ENCODE measurements at places on chromosomes 13 and 19.

- DNase-seq: no peak
Observed at GRCh38 chr13:88426661-88427060, 755.5 kb downstream of the SLITRK5 start.

GRCh38 chr13:88862095-88862620 is 1191.0 kb downstream of the SLITRK5 start:
- no peak for DNase-seq

GRCh38 chr13:31160857-31161556 is 697 bp downstream of the HSPH1 start:
- DNase-seq: peak; percentile 58

- no peak for DNase-seq
Observed at GRCh38 chr19:57560049-57560491, 407 bp upstream of the ZNF550 start.

GRCh38 chr13:40316301-40316700 is 350.1 kb downstream of the FOXO1 start:
- peak; percentile 22 for DNase-seq

- no peak for DNase-seq
Observed at GRCh38 chr13:99383946-99384345, 76.7 kb upstream of the GPR183 start.

GRCh38 chr13:71797517-71797916 is 69.5 kb downstream of the DACH1 start:
- no peak for DNase-seq

DNA sequence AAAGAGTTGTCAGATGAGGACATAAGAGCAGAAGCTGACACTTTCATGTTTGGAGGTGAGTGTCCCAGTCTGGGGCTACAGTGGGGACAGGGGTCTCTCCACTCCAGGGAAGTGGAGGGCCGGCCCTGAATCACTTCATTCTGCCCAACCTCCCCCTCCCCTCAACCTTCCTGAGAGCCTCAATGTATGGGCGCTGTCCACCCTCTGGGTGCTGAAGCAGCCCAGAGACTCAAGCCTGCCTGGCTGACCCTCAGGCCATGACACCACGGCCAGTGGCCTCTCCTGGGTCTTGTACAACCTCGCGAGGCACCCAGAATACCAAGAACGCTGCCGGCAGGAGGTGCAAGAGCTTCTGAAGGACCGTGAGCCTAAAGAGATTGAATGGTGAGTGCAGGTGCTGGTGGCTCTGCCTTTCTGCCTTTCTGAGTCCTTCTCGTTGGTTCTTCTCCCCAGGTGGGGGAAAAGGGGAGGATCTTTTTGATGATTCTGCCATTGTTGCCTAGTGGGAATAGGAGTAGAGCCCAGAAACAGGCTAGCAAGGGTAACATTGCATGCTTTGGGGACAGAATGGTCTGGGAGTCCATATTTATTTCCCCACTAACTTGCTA is 8.8 kb downstream of the CYP4F8 start:
- no peak for DNase-seq

GRCh38 chr13:71751073-71751472 is 115.9 kb downstream of the DACH1 start:
- DNase-seq: no peak

GRCh38 chr19:50875795-50876422 is 2.7 kb downstream of the KLK2 start:
- DNase-seq: no peak

DNA sequence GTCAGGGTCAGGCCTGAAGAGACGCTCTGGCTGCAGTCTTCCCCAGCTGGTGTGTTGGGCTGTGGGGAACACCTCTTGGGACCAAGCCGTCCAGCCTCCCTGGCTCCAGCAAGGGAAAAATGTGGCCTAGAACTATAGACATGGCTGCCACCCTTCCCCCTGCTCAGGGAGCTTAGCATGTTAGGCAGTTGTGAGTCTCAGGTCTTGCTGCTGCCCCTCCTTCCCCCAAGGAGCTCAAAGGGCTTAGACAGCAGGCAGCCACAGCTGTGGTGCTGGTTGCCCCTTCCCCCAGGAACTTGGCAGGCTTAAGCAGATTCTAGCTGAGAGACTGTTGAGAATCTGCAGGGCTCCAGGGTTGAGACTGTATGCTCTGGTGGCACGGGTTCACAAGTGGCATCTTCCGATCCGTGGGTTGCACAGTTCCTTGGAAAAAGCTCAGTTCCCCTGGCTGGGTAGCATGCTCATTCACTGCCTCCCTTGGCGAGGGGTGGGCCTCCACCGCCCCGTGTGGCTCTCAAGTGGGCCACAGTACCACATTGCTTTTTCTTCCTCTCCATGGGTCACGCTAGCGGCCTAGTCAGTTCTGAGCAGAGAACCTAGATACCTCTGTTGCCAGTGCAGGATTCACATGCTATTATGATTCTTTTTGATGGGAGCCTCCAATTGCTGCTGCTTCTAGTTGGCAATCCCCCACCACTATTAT is 1258.6 kb downstream of the OLFM4 start:
- no peak for DNase-seq

- DNase-seq: no peak
Observed at GRCh38 chr13:111120422-111120821, 5.3 kb downstream of the ARHGEF7 start.

- DNase-seq: no peak
Observed at GRCh38 chr19:53055117-53055516, 10.6 kb downstream of the ERVV-2 start.

GRCh38 chr19:46452186-46452585 is 19.2 kb downstream of the PNMA8A start:
- DNase-seq: no peak

- no peak for DNase-seq
Observed at GRCh38 chr13:50893211-50893852, 16.3 kb upstream of the RNASEH2B start.

GRCh38 chr13:70385852-70386251 is 277.6 kb upstream of the KLHL1 start:
- DNase-seq: no peak

- DNase-seq: no peak
Observed at GRCh38 chr13:105915146-105915850, 620.2 kb downstream of the EFNB2 start.

- DNase-seq: peak; percentile 63
Observed at GRCh38 chr19:1767464-1767933, 14.2 kb downstream of the ONECUT3 start.

All from stimulated activated CD4-positive, alpha-beta T cell treated with anti-CD3 and anti-CD28 coated beads, Interleukin-4, amount 100 ng/mL, for 48 hours (primary cell).